ENCODE measurements at places on chromosomes 2 and 18. TPM values are rescaled to one million over a fixed set of nuclear protein-coding genes. Genes with fewer than 3 reads are reported as not detected.

SCYGR4 gene
- not detected for total RNA-seq

- H3K4me3 ChIP-seq, result no peak overlapping the region
- peaks cover 29% of the 10 kb centered on the region for H3K27me3 ChIP-seq
- H3K27ac ChIP-seq, result no peak overlapping the region
- DNase-seq, result no peak
Measured at GRCh38 chr18:63158012-63158631, 161.4 kb downstream of the BCL2 start.

DNA sequence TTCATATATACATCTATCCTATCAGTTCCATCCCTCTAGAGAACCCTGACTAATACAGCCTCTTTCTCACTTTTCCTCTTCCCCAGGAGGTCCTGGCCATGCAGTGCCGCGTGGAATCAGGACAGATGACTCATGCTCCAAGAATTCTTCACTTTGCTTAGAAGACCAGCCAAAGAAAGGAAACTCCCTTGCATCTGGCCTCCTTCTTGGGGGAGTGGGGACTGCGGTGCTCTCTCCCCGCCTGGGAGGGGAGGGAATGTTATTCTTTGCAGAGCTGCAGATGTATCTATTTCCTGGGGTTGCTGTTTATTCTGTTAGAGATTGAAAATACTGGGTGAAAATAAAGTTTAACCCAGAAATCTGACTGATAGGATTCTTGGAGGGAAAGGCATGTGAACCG is 111.5 kb upstream of the SH3BP4 start:
- H3K27me3 ChIP-seq, result peaks cover 2% of the 10 kb centered on the region
- peaks cover 31% of the 10 kb centered on the region for H3K4me1 ChIP-seq
- peak overlapping the region; percentile 67 for H3K4me3 ChIP-seq
- peak overlapping the region; percentile 30 for H3K27ac ChIP-seq

GRCh38 chr2:117918608-117919007 is 95.3 kb downstream of the CCDC93 start:
- peaks cover 25% of the 10 kb centered on the region for H3K36me3 ChIP-seq
- no peak overlapping the region for H3K4me3 ChIP-seq
- H3K27me3 ChIP-seq, result peaks cover 2% of the 10 kb centered on the region
- H3K27ac ChIP-seq, result no peak overlapping the region
- no peak for DNase-seq
- H3K4me1 ChIP-seq, result no peaks in the 10 kb centered on the region

DNA sequence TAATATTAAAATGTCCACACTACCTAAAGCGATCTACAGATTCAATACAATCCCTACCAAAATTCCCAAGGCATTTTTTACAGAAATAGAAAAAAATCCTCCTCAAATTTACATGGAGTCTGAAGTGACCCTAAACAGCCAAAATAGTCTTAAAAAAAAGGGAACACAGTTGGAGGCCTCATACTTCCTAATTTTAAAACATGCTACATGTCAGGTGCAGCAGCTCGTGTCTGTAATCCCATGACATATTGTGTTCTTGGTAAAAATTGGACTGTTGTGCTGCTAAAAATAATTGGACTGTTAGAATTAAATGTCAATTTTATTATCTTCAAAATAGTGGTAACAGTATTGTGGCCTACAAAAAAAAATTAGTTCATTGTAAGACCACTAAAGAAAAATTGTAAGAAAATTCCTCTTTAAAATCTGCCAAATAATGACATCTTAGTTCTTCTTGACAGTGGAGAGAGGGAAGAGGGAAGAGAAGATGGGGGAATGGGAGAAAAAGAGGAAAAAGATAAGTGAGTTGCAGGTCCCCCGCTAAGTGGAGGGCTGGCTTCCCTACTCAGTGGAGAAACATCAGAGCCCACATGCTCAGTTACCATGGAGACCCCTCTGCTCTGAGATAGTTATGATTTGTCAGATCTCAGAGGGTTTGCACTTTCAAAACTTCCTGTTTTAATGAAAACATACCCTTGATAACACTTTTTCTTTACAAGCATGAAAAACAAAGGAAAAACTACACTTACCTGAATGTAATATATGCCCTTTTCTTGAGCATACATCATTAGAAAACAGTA is 46.5 kb downstream of the UNC50 start:
- H3K27me3 ChIP-seq, result peaks cover 9% of the 10 kb centered on the region
- no peaks in the 10 kb centered on the region for H3K36me3 ChIP-seq
- no peak overlapping the region for H3K4me3 ChIP-seq
- no peak overlapping the region for H3K27ac ChIP-seq
- H3K4me1 ChIP-seq, result no peaks in the 10 kb centered on the region
